Cortex of kidney (tissue), 1 donor: ENCODE measurements at places on chromosomes 13 and 19.

DNA sequence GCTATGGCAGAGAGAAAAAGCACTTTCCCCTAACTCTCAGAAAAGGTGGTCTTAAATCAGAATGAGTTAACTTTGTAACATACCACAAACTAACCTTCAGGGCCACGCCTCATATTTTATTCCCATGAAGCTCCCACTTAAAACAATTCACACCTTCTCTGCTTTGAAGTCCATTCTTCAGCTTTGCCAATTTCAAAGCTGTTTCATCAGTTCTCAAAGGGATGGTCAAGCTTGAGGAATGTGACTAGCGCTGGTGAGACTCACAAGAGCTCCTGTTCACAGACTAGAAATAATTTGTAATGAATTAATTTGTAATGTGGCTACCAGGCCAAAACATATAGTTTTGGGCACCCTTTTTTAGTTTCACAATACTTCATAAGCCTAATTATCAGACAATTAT lies 68.2 kb downstream of the STK24 start:
- no peak for DNase-seq

- DNase-seq = no peak
Observed at GRCh38 chr19:14505488-14506239, 9.7 kb upstream of the GIPC1 start.

DNA sequence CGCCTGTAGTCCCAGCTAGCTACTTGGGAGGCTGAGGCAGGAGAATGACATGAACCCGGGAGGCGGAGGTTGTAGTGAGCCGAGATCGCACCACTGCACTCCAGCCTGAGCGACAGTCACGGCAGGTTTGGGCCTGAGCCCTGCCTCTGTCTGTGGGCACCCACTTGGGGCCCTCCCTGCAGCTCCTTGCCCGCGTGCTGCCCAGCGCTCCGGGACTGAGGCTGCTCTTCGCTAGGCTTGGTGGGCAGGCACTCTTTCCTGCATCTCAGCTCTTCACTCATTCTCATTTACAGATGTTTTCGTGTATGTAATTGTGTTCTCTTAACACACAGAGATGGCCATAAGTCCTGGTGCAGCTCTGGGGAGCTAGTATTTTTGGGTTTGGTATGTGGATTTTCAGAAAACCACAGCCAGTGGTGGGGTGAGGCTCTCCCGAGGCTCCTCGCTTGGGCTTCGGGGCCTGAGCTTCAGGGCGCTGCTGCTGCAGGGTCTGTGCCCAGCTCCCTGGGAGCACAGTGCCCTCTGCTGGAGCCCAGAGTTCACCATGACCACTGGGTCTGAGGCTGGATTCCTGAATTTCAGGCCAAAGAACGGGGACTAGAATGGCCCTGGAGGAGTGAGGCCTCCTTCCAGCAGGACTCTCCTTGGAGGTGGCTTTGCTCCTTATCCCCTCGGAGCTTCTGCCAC lies 15.2 kb downstream of the UPF1 start:
- no peak for DNase-seq

- no peak for DNase-seq
Observed at GRCh38 chr13:37914781-37915391, 45.3 kb upstream of the TRPC4 start.

- DNase-seq = no peak
Observed at GRCh38 chr19:13841086-13841961, 35.6 kb upstream of the NANOS3 start.

GRCh38 chr19:33806434-33806881 lies 9.8 kb downstream of the KCTD15 start:
- no peak for DNase-seq

DNA sequence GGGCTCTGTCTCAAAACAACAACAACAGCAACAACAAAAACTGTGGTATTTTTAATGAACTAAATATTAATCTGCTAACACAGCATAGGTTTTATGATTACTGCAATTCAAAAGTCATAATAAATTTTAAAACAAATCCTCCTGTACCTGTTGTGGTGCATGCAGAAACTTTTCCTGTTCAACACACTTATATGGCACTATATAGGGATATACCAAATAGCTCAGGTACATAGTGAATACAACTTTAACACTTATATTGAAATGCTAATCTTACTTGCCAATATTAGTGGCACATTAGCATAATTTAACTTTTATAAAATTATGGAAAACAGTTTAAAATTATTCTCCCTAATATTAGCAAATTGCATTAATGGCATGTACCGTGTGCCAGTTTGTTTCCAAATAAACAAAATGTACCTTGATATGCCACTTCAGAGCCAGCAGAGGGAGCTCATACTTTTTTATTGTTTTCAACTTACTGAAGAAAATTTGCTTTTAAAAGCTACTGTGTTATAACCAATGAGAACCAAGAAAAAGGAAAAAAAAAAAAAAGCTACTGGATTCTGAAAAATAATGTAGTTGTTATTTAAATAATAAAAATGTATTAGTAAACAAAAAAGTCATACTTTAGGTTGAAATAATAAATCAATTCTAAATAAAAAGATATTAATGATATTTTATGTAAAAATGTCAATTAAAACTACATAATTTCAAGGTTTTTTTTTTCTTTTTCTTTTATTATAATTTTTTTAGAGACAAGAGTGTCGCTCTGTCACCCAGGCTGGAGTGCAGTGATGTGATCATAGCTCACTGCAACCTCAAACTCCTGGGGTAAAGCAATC lies 18.0 kb upstream of the RBM26 start:
- no peak for DNase-seq

- DNase-seq = no peak
Observed at GRCh38 chr13:30618930-30619279, 1.2 kb downstream of the USPL1 start.

DNA sequence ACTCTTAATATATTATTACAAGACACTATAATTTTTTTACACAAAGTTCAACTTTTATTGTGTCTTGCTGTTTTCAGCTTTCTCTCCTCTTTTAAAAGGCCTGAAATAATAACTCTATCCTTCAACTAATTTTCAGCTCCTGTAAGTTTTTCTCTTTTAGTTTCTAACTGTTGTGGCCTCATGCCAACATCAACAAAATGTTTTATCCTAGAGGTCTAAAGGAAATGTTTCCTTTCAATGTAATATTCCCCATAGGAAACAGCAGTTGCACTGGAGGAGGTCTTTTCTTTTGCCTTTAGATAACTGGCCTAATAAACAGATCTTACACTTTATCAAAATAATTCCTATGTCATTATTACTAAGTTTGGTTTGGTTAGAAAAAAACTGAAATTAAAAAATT lies 8.5 kb upstream of the ZNF616 start:
- DNase-seq = no peak

DNA sequence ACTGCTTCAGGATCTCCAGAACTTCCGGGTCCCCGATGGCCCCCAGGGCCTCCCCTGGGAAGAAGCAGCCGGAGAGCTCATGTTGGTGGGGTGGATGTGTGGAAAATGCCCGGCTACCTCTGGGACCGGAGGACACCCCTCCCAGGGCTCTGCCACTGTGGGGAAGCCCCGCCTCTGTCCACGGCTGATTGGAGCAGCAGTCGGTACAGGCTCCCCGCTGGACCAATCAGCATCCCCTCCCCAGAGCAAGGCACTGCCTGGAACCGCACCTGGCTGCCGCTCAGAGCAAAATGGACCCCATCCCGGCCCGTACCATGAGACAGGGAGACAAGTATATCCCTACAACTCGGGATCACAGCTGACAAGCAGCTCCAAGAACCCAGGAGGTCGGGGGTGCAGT lies 6.4 kb downstream of the DOHH start:
- no peak for DNase-seq

DNA sequence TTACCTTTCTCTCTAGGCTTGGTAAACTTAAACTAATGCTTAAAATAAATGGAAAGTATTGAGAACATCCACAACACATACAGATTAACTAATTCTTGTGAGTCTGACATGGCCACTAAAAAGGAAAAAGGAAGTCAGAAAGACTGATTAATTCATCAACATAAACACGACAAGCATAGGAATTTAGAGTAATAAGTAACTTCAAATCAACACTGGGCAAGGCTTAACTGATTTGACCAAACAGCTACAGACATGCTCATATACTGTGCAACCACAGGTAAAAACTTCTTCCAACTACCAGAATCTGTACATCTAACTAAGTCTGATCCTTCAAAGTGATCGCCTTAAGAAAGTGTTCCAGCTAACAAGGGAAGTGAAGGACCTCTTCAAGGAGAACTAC lies 20.5 kb downstream of the UGGT2 start:
- no peak for DNase-seq

DNA sequence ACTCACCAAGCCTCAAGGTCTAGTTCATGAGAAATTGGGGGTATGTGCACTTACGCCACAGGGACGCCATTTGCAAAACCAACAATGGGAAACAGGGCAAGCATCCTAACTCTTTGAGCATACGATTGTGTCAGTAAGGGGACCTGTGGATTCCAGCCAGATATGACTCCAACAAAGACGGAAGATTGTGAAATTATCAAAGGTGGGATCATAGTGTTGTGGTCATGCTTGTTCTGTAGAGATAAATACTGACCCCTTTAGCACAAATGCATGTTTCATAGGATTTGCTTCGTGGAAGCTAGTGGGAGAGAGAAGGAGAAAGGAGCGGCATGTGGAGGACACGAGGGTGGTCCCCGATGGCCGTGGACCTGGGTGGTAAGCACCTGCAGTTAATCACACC lies 37.8 kb downstream of the GATAD2A start:
- no peak for DNase-seq

- DNase-seq = no peak
Observed at GRCh38 chr13:110107568-110108347, 199.2 kb downstream of the COL4A1 start.

GRCh38 chr13:92451060-92451459 lies 775.5 kb upstream of the GPC6 start:
- no peak for DNase-seq

DNA sequence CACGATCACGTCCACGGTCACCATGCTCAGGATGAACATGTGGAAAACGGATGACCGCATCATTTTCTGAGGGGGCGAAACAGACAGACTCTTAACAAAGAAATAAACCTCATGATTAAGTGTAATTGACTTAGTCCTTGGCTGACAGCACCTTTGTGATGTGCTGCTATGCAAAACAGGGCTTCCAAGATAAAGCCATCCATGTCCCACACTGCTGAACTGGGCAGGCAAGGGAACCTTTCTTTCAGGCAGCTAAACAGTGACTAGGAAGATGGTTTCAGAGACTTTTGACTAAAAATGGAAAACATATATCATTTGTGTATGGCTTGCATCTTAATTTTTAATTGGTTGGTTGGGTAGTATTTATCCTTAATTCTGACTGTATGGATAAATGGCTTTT lies 157.8 kb downstream of the NALCN start:
- no peak for DNase-seq

- no peak for DNase-seq
Observed at GRCh38 chr19:35363711-35364425, 5.6 kb downstream of the FFAR3 start.

DNA sequence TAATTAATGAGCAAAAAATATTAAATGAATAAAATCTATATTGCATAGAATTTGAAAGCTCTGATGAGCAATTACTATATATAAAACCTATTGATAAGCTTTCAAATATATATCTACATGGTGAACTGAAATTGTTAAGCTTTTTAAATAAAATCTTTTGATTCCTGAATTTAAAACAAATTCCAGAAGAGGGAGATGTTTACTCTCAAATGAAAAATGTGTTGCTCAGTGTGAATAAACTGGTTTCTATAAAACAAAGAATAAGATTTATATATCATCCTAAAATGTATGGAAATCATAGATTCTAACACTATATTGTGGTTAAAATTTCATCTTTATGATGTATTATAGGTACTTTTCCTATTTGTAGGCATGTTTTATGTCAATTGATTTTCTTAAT lies 171.5 kb upstream of the SLITRK6 start:
- DNase-seq = no peak
